ENCODE measurements at places on chromosomes 11 and 22.

DNA sequence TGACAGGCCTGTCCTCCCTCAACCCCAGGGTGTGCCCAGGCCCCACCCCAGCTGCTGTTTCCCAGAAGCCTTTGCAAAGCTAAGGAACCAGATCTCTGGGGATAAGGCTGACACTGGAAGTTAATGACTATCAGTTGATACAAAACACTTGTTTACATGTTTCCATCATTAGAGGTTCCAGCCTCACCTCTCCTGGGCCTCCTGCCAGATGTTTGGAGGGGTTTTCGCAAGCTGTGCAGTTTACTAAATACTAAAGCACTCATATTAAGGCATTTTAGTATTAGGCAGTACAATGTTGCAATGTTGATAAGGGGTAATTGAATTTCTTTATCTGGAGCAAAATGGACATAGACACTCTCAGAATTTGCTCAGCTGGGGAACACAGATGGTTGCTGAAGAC, 218.7 kb downstream of the INSC start:
- DNase-seq: no peak

- no peak for DNase-seq
Observed at GRCh38 chr11:64713016-64713707, 9.8 kb downstream of the NRXN2 start.

GRCh38 chr11:108959874-108960273, 295.0 kb downstream of the DDX10 start:
- DNase-seq: no peak

DNA sequence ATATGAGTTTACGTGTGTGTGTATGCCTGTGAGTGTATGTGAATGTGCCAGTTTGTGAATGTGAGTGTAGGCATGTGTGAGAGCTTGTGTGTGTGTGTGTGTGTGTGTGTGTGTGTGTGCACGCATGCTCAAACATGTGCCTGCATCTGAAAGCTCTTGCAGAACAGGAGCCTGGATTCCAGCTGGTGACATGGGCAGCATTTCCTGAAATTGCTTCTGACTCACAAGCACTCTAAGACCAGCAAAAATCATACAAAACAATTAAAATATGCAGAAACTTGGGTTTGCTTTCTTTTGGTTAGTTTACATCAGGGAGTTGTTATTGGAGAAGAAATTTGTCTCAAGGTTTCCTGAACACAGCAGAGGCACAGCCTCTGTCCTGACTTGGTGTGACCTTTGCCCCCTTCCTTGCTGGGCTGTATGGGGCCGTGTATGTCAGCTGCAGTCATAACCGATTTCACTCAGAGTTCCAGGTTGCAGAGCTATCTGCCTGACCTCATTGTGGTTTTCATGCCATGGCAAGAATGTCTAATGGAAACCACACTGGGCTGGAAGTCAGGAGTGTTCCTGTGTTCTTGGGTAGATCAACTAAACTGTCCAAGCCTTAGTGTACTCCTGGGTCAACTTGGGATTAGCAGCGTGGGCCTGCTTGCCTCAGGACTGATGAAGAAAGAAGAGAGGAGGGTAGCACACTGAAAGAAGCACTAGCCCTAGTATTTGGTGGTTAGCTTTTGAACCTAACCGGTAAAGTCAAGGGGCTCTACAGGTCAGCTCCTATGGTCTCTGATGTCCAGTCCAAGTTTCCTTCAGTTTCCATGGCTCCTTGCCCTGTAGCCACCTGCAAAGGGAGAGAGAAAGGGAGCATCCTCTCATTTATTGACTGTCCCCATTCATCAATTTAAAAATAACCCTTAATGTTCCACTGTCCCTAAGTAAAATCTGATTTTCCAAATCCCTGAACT, 143.7 kb downstream of the SNX19 start:
- no peak for DNase-seq

GRCh38 chr22:34858066-34858465, 207.9 kb upstream of the ISX start:
- DNase-seq: no peak

- no peak for DNase-seq
Observed at GRCh38 chr11:115244758-115245157, 259.5 kb downstream of the CADM1 start.

- no peak for DNase-seq
Observed at GRCh38 chr11:108496643-108497256, 1.4 kb downstream of the POGLUT3 start.

DNA sequence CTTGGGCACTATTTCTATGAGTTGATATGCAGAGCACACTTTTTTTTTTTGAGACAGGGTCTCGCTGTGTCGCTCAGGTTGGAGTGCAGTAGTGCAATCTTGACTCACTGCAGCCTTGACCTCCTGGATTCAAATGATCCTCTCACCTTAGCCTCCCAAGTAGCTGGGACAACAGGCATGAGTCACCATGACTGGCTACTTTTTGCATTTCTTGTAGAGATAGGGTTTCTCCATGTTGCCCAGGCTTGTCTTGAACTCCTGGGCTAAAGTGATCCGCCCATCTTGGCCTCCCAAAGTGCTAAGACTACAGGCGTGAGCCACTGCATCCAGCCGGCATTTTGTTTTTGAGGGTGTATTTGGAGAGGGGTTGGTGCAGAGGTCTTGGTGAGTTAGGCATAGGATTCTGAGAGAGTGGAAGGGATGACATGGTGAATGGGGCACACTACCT, 29.9 kb upstream of the MTCH2 start:
- no peak for DNase-seq

- DNase-seq: no peak
Observed at GRCh38 chr11:105449100-105449734, 160.7 kb upstream of the GRIA4 start.

GRCh38 chr11:75349521-75350116, 1.8 kb downstream of the ARRB1 start:
- DNase-seq: peak; percentile 72

DNA sequence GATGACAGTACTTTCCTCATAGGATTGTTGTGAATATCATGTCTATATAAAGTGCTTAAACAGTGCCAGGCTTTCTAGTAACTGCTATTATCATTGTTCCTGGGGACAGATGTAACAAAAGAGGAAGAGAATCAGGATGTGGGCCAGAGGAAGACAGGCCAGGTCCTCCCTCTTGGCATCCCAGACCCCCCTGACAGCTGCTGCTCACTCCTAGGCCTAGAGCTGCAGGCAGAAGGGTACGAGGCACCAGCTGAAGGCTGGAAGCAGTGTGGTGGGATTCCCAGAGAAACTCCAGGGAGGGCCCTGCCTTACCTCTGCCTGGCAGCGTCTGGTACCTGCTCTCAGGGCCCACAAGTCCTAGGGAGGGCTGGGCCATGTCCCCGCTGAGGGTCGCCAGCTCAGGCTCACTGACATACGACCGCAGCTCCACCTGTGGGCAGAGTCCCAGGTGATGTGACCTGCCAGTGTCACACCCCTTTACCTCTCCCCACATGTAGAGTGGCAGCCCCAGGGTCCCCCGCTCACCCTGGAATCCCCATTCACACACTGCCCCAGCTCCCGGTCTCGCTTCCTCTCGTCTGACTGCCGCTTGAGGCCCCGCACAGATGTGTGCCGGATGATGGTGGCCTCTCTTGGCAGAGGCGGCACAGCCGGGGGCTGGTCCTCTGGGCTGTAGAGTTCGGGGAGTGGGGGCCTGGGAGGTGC, 52.2 kb downstream of the C11orf58 start:
- no peak for DNase-seq

DNA sequence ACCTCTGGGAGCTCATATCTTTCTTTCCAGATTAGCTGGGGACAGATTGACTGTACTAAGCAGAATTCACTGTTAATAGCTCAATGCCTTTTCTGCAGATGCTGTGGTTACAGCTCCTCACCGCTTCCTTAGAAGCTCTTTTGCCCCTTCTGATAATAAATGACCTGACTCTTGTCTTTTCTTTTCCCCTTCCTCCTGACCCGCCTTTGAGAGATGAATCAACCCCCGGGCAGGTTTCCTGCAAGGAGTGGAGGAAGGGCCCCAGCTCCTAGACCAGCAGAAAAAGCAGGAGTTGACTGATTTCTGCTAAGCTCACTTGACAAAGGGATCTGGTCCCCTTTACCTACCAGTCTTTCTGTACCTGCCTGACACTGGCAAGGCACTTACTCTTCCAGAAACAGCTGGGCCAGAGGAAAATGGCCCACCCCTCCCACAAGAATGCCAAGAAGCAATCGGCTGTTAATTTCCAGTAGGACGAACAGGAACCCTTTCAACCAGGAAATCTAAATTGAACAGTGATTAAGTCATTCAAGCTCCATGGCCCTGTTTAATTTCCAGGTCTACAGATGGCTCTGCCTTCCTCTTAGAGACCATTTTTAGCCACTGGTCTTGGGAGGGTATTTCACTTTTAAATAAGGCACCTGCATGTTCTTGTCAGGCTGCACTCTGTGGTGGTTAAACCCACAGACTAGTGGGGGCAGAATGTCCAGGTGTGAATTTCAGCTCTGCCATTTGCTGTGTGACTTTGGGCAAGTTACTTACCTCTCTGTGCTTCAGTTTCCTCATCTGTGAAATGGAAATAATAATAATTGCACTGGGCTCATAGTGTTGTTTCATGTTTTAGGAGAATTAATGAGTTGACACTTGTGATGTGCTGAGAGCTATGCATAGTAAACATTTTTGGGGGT, 67.5 kb downstream of the PRR5L start:
- DNase-seq: no peak

DNA sequence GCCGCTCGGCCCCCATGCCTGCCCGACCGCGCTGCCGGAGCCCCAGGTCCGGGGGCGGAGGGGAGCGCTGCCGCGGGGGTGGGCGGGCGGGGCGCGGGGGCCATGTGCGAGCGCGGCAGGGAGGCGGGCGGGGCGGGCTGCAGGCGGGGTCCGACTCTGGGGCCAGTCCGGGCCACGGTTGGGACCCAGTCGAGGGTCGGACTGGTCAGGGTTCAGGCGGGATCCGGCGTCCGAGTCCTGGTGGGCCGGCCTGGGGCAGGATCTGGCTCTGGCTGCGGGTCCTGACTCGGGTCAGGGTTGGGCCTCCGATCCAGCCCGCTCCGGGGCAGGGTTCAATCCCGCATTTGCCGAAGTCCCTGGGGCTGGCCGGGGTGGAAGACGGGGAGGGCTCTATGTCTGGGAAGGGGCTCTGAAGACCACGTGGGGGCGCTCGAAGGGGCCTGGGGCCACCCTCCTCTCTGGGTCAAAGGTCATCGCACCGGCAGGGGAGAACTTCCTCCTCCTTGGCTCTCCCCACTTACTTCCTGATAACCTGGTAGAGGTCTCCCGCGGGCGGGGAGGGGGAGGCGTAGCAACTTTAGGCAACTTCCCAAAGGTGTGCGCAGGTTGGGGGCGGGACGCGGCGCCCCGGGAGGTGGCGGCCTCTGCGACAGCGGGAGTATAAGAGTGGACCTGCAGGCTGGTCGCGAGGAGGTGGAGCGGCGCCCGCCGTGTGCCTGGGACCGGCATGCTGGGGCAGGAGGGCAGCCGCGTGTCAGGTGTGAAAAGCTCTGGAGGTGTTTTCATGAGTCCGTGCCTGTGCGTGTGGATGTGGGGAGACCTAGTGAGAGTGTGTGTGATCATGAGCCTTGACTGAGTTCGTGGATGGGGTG, 603 bp downstream of the ESRRA start:
- peak; percentile 85 for DNase-seq

- DNase-seq: peak; percentile 50
Observed at GRCh38 chr11:77071077-77071476, 4.3 kb downstream of the CAPN5 start.

DNA sequence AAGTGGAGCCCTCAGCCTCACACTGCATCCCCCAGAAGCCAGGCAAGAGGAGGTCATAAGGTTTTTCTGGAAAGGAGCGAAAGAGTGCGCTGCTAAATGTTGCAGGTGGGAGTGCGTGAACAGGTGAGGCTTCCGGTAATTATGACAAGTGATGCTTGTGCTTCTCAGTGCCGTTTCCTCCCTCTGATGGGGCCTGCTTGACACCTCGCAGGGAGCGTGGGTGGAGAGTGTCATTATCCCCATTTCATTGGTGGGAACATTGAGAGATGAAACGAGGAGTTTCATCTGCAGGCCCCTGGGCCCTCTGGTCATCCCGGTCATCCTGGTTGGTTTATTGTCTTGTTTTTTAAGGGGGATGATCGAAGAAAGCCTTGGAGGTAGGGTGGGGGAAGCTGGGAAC, 57.5 kb downstream of the BCR start:
- no peak for DNase-seq

DNA sequence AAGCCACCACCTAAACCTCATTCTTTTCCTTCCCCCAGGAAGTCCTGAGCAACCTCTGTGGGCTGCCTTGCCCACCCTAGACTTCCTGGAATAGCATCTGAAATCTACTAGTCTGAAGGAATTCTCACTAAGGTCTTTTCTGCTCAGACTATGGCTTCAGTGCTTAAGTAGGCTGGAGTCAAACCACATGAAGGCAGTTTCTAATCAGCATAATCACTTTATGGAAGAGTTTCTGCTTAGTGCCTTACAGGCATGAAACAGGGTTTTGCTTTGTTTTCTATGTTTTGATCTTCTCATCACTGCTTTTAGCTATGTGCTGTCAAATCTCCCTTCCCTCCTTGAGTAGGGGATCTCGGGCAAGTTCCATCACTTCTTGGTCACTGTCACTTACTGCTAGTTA, 117.7 kb downstream of the WT1 start:
- DNase-seq: no peak

GRCh38 chr11:62805961-62806441, 761 bp upstream of the NXF1 start:
- no peak for DNase-seq

GRCh38 chr11:17978553-17979287, 34.1 kb downstream of the SERGEF start:
- DNase-seq: no peak

- DNase-seq: no peak
Observed at GRCh38 chr11:88280673-88281316, 56.7 kb downstream of the CTSC start.

DNA sequence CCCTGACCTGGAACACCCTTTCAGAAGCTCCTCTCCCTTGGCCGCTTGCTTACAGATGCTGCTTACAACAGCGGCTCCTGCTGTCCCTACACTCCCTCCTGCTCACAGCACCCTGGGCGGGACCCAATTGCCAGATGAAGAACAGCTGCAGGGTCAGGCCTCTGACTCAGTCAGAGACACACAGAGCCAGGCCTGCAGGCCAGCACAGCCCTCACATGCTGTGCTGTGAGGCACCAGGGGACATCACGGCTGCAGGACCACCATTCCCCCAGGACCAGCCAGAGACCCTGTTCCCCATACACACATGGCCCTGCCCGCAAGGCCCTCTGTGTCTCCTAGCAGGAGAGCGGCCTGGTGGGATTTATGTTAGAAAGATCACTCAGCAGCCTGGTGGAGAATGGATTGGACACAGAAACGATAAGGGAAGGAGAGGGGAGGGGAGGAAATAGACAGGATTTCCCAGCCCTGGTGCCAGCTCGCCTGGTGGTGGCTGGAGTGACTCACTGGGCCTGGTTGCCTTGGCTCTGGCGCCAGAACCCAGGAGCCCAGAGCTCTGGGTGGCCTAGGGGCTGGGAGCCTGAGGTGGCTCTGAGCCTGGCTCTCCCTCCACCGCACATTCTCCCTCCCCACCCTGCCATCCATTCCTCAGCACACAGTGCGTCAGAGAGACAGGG, 6.7 kb downstream of the CAPN5 start:
- DNase-seq: peak; percentile 98
